Type B pancreatic cell (in vitro differentiated cells): ENCODE measurements at places on chromosomes 16 and 17.

GRCh38 chr17:50258647-50259476, 15.4 kb upstream of the TMEM92 start:
- DNase-seq, result no peak

DNA sequence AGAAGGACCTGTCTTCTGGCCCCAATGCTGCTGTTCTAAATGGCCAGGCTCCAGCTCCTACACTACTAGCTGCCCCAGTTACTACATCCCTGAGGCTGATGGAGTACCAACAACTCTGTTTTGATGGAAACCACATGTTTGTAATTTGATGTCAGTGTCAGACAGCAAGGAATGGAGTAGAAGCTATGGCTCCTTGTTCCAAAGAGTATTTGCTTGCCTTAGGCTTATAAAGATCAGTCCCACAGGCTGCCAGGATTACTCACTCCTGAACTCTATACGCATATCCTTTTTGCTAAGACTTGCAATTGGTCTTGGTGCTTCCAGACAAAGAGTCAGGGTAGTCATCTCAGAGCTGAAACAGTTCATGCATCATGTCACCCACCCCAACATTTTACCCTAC, 139.6 kb downstream of the HS3ST3A1 start:
- no peak for DNase-seq

DNA sequence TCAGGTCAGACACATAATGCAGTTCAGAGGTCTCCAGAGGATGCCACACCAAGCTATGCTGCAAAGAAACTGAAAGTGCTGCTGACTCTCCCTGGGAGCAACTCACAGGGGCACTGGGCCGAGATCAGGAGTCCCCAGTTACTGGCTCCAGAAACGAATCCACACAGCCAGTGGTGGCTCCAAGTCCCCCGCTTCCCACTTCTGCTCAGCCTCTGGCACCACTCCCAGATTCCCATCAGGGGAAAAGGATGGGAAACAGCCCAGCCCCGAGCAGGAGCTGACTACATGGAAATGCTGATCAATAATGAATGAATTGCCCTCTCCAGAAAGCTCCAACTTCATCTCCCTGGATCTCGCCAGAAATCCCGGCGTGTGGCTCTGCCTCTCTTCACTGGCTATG, 62.3 kb upstream of the CDH5 start:
- DNase-seq, result peak; percentile 61

GRCh38 chr17:83199500-83200201, 120.2 kb downstream of the METRNL start:
- no peak for DNase-seq

- no peak for DNase-seq
Observed at GRCh38 chr17:40187238-40187637, 10.0 kb downstream of the RAPGEFL1 start.

DNA sequence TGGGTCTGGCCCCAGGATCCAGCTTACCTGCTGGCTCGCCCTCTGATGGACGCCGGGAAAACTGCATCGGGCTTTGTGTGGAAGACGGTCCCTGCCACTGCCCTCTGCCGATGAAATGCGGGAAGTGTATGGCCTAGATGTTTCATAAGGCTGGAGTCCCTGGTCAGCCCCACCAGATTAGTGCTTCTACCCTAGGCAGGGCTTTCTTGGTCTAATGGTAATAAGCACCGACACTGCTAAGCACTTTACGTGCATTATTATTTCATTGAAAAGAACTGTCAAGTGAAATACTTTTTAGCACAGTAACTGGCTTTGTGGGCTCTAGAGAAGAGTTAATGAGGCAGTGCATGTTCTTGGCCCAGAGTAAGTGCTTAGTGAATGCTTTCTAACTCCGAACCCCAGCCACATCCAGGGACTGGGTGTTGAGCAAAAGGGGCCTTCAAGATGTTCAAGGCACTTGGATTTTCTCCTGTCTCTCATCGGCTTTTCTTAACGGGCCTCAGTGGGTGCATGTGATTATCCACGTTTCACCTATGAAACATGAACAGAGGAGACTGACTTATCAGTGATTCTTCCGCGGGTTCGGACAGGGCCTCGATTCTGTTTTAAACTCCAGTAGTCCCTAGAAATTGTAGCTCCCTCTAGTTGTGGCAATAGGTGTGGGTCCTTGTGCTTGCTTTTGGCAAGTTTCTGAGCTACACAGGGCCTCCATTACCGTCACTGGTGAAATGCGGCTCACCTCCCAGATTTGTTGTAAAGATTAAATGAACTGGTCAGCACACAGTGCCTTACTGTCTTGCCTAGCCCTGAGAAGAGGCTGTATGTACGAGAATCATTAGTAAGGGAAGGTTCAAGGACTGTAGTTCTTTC, 6.6 kb downstream of the TRAF4 start:
- DNase-seq, result peak; percentile 93

GRCh38 chr17:40515491-40516041, 14.1 kb upstream of the TNS4 start:
- no peak for DNase-seq

- no peak for DNase-seq
Observed at GRCh38 chr17:63824362-63824761, 2.9 kb upstream of the PSMC5 start.

GRCh38 chr17:60524463-60525327, 1.3 kb downstream of the APPBP2 start:
- no peak for DNase-seq

DNA sequence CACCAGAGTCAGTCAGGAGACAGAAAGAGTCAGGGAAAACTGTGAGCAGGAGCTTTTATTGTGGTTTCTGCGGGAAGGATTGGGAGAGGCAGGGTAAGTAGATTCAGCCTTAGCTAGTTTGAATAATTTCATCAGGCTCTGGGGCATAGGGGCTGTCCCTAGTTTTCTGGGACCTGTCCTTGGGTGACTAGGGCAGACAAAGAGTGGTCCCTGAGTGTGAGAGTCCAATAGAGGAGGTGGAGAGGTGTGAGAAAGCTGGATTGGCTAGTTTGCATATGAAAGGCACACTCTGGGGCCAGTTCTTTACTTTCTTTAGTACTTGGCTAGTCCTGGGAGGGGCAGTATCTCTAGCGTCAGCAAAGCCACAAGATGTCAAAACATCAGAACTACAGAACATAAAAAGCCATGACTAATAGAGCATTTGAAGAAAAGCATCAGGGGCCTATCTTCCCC, 255.6 kb downstream of the HS3ST3A1 start:
- DNase-seq, result no peak

GRCh38 chr17:45319239-45319703, 2.5 kb upstream of the MAP3K14 start:
- no peak for DNase-seq

- no peak for DNase-seq
Observed at GRCh38 chr17:50511058-50511457, 2.8 kb downstream of the MYCBPAP start.

DNA sequence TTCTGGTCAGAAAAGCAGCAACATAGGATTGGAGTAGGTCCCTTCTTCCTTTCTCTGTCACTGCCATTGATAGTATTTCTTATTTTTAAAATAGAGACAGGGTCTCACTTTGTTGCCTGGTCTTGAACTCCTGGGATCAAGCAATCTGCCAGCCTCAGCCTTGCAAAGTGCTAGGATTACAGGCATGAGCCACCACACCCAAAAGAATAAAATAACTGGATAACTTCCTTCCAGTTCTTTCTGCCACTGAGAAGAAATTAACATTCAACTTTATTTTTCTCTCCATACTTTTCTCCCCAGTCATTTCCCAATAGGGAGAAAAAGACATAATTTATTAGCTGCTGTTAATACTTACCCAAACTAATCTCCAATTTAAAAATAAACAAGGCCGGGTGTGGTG, 91.9 kb upstream of the MED13 start:
- DNase-seq, result no peak

DNA sequence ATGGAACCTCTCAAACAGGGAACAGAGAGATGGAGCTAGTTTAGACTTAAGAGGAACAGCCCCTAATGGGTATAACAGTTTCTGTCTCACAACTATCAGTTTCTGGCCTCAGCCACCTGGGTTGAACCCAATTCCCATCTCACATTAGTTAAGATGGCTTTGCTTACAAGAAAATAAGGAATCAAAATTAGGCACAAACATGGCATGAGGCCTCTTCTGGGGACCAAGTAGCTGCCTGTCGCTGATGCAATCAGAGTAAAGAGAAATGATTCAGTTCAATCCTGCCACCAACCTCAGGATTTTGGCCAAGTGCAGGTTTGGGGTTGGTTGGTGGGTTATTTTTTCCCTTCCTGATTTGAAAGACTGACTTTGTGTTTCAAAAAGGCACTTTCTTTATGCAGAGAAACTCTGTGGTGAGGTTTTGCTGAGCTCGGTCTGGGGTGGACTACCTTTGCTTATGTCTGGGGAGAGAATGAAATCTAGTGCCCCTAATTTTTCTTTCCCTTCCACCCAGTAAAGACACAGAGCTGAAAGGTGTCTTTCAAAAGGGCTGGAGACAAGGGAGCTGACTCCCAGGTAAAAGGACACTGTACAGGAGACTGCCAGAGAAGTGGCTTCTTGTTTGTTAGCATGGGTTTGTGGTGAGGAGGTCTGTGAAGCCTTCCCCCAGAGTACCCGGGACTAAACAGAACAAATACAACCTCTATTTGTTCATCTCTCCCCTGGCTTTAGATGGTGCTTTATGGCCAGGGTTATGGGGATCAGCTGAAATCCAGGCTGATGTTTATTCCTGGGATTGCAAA, 44.8 kb upstream of the NFAT5 start:
- DNase-seq, result no peak

GRCh38 chr16:87499189-87499486, 6.3 kb upstream of the ZCCHC14 start:
- DNase-seq, result no peak

DNA sequence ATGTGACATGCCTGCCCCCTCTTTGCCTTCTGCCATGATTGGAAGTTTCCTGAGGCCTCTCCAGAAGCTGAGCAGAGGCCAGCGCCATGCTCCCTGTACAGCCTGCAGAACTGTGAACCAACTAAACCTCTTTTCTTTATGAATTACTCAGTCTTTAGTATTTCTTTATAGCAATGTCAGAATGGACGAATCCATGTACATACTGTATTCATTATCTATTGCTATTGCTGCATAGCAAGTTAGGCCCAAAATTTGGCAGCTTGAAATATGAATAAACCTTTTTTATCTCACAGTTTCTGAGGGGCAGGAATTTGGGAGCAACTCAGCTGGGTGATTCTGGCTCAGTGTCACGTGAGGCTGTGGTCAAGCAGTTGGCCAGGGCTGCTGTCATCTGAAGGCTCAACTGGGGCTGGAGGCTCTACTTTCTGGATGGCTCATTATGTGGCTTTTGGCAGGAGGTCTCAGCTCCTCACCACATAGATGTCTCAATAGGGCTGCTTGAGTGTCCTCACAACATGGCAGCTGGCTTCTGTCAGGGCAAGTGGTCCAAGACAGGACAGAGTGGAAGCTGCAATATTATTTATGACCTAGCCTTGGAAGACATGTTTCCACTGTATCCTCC, 40.0 kb downstream of the SOCS1 start:
- DNase-seq, result no peak

DNA sequence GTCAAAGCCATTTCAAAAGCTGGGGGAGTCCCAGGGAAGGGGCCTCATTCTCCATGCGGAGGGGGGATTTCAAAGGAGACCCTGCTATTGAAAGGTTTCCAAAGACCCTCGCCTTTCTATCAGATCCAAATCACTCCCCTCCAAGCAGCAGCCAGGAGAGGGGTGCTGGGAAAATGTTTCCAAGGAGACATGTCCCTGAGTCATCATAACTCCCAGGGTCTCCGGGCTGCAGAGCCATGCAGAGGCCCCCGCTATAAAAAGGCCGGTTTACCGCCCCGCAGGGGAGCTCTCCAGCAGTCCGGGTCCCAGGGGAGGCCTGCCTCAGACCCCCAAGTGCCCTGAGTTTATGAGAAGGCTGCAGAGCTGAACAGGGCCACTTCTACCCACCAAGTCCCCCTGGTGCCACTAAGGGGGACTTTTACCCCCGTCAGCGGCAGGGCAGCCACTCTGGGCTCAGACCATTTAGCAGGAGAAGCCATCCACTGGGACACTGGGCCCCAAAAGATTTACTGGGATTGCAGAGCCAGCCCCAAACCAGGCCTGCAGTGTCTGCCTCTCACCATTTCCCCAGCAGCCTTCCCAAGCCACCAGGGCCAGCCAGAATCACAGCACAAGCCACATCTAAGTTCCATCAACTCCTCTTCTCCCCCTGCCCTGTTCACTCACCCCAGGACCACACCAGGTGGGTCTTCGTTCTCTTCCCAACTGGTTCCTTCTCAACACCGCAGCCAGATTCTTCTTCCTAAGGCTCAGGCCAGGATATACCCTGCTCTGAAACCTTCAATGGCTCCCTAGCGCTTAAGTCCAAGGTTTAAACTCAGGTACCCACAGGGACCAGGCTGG, 234.4 kb downstream of the ZNF423 start:
- DNase-seq, result peak; percentile 62

- DNase-seq, result no peak
Observed at GRCh38 chr16:9630985-9631384, 539.5 kb downstream of the HAPSTR1 start.

- DNase-seq, result no peak
Observed at GRCh38 chr17:29836643-29837042, 93.4 kb downstream of the SSH2 start.

GRCh38 chr16:47657977-47658376, 196.8 kb downstream of the PHKB start:
- no peak for DNase-seq
